ENCODE measurements at places on chromosomes 4 and X.

- DNase-seq: no peak
These were observed 13.4 kb downstream of the EDNRA start for GRCh38 chr4:147494301-147494700.

DNA sequence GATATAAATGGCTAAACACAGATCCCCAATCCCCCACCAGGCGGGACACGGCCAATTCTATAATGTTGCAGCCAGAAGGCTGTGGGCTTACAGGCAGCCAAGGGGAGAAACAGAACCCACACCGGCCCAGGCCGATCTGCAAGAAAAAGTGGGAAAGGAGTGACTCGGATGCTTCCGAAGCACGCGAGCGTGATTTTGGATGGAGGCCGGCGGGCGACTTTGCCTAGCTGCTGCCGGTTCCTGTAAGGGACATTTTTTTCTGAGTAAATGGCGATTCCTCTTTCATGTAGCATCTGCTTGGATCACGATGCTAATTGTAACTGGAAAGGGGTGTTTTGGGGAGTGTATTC is 470.2 kb downstream of the PCDH19 start:
- no peak for DNase-seq

DNA sequence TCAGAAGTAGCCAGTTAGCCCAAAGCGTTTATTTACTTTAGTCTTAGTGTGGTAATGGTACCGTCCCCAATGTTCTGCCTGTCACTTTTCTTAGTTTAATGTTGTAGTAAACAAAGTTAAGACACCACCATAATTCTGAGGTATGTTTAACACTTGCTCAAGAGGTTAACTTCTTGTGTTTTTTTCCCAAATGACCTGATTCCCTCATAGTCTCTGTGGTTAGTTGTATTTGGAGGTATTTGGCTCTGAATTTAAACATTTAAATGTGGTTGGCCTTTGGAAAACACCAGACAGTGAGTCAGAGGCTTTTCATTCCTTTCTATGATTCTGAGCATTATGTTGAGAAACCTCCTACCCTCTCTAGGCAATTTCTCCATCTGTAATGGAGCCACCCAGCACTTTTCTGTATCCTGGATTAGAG is 47.9 kb downstream of the CXCL1 start:
- DNase-seq: peak; percentile 97

DNA sequence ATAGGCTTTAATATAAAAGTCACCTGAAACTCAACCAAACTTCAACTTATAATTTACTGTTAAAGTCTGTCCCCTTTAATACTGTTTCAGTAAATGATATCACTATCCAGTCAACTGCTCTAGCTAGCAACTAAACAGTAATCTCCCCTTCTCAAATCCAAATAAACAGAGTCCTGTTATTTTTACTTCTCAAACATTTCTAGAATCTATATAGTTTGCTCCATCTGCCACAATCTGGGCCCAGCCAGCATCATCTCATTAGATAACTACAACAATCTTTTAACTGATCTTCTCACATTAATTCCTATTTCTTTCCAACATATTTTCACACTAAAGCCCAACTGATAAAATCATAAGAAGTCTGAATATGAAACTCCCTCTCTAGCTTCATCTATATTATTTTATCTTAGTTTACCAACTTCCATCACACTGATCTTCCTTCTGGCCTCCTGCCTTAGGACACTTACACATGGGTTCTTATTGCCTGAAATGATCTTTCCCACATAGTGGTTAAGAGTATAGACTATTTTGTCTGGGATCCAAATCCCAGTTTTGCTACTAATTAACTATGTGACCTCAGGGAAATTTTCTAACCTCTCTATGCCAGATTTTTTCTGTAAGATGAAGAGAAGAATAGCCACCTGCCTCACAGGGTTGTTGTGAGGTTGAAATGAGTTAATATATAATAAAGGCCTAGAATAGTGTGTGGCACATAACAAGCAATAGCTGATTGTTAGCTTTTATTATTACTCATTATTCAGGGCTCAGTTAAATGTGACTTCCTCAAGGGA is 18.6 kb downstream of the TBCK start:
- DNase-seq: no peak

DNA sequence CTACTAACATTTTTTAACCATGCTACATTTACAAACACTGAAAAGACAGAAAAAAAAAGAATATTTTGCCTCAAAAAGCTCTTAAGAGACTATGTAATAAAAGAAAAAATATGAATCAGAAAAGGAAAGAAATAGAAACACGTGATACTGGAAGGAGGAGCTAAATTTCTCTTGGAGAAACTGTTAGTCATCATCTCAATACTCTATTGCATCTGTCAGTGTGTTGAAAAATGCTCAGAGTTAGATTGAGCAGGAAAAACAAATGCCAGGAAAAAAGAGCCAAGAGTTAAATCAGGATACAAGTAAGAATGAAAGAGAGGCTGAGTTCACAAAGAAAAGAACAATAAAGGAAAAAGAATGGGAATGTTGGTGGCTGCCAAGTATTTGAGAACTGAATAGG is 2.6 kb downstream of the RAB28 start:
- DNase-seq: peak; percentile 63

DNA sequence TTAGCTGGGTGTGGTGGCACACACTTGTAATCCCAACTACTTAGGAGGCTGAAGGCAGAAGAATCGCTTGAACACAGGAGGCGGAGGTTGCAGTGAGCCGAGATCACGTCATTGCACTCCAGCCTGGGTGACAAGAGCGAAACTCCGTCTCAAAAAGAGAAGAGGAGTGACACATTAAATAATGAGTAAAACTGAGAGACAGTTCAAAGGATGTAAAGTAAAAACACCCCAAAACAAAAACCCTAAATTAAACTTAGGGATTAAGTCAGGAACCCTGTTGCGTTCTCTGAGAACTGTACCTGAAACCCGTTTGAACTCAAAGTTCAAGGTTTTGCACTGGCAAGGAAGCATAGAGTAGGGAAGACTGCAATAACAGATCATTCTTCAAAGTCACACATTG is 141.7 kb downstream of the BRWD3 start:
- no peak for DNase-seq

DNA sequence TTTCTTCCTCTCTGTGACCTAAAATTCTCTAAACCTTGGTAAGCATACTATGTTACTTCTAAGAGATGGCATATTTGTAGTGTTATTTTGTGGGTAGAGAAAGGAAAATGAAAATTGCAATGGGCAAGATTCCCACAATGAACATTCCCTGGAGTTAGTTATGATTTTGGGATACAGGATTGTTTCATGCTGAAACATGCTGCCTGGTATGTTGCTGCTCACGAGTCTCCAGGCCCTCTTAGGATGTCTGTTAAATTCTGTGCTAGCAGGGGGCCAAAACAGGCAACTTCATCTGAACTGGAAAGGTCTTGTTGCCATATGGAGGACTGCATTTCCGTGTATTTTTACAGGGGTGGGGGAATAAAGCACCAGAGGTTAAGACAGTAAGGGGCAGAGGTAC is 18.9 kb upstream of the MSMO1 start:
- DNase-seq: no peak

DNA sequence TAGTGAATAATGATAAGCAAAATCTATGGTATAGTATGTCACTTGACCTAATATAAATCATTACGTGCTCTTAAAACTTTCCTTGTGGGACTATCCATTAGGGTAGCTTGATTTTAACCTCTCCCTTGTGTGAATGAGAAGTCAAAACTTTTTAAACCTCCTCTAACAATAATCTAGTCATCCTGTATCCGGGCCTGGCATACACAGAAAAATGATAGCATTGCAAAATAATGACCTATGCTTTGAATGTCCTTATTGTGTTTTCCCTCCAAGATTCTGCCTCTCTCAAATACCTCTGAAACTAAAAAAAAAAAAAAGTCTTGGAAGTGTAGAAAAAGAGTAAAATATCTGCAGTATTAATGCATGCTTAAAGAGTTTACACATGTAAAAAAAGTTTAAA is 250.0 kb upstream of the NDST3 start:
- DNase-seq: no peak

DNA sequence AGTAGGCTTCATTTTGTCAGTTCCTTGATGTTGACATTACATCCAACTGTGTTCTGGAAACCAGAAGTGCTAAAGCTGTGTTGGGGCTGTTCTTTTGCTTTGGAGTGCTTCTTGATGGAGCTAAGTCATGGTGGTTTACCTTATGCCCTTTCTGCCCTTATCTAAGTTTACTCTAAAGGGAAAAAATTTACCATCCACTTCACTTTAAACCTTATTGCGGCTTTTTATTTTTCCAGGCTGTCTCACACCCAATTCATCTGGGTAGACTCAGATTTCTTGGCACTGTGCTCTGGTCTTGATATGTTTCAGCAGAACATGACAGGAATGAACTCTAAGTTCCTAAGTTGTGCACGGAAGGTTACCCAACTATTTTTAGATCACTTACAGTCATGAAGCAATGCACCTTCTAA is 104.7 kb upstream of the TTC29 start:
- peak; percentile 82 for DNase-seq

- DNase-seq: no peak
These were observed 123.2 kb upstream of the NAP1L5 start for GRCh38 chr4:88820698-88821415.

GRCh38 chr4:154332681-154333421 is 158.7 kb downstream of the DCHS2 start:
- peak; percentile 0 for DNase-seq

- no peak for DNase-seq
These were observed 34.7 kb downstream of the RBPJ start for GRCh38 chr4:26355392-26356052.

GRCh38 chr4:103091601-103092223 is 7.9 kb downstream of the BDH2 start:
- DNase-seq: peak; percentile 84

DNA sequence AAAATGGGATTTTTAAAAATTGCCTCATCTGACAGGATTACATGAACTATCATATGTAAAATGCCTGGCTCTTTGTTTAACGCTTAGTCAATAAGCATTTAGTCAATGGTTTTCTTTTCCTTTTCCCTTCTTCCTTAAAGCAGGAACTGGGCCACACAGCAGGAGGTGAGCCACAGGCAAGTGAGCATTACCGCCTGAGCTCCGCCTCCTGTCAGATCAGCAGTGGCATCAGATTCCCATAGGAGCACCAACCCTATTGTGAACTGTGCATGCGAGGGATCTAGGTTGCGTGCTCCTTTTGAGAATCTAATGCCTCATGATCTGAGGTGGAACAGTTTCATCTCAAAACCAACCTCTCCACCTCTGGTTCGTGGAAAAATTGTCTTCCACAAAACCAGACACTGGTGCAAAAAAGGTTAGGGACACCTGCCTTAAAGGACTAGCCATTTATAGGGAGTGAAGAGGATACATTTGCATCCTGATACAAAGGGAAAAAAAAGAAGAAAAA is 306.1 kb downstream of the FBXW7 start:
- DNase-seq: no peak

DNA sequence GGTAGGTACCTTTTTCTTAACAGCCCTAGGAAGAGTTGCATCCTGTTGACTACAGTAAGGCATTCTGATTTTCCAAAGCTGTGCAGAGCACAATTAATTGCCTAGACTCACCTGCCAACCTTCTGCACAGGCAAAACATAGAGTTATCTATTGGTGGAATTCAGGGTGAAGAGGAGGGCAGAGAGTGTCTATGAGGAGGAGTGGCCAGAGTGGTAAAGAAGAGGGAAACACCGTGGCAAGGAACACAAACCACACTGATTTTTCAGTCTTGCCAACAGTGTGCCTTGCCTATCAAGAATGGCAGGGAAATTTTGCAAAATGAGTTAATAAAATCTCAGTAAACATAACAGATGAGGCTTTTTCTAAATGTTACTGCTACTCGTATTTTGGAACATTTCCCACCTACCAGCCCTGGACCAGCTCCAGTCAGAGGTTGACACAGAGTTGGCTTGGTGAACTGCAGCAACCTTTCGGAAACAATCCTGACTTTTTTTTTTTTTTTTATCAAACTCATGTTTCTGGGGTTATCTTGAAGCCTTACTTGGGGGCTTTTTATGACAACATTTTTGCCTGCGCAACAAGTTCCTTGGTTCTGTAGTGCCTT is 67.9 kb upstream of the CAPN6 start:
- no peak for DNase-seq

DNA sequence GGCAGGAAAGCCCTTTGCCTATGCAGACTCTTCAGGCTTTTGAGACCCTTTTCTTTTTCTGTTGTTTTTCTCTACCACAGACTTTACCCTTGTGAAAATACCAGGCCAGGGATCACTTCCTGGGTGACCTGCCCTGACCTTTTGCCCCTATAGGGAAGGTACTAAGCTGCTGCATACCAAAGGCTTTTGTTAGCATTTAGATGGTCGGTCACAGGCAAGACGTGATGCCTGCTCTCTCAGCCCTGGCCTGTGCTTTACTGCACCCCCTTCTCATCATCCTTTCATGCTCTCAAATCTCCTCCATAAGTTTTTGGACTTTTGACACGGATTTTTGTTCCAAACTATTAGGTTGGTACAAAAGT is 98.2 kb downstream of the ARHGAP10 start:
- DNase-seq: no peak

GRCh38 chrX:76148753-76149152 is 24.1 kb upstream of the PBDC1 start:
- DNase-seq: peak; percentile 39

- DNase-seq: no peak
These were observed 282.8 kb downstream of the PPP1R2C start for GRCh38 chrX:42495139-42495538.

GRCh38 chr4:179361978-179362486 is 1919.8 kb upstream of the AGA start:
- DNase-seq: no peak

DNA sequence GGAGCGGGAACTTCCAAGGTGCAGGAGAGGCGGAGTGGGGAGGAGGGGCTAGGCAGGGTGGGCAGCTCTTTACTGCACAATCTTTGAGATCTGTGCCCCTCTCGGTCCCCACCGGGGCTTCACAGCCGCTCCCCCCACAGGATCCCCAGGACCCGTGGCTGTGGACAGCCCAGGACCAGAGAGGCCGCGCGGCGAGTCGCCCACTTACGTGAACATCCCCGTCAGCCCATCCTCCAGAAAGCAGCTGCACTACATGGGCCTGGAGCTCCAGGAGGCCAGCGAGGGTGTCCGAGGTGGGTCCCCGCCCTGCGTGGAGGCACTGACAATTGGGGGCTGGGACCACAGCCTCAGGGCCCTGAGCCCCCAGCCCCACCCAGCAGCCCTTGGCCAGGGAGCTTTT is 32.1 kb downstream of the LRPAP1 start:
- DNase-seq: no peak

DNA sequence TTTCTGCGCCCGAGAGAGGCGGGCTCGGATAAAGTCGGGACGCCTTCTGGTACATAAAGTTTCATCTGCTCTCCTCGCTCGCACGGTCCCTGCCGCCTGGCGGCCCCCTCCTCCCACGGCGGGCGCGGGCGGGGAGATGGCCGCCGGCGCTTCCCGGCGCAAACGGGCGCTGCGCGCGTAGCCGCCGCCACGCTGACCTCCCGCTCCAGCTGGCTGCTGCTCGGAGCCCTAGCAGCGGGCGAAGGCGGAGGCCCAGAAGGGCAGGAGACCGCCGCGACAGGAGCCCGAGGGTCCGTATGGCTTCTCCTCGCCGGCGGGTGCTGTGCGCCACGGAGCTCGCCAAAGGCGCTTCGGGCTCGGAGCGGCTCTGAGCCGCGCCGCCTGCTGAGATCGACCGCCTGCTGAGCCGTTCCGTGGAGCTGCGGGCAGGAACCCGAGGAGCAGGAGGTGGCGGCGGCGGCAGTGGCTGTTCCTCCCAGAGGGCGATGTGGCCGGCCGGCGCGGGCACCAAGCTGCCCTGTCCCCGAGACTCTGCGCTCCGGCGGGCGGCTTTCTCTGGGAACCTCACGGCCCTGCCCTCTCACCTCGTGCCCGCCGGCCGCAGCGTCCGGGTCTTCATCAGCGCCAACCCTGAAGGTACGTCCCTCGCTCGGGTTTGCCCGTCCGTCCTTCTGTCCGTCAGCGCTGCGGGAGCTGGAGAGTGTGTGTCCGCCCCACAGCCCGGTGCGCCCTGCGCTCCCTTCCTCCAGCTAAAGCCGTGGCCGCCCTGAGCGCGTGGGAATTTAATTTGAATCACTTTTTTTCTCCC is at the start of gene NWD2:
TSS of gene NWD2 (plus strand) at position 161 of the 808 bp plus-strand sequence. CDS start at position 486, 325 bp downstream.
- DNase-seq: no peak
